Activated naive CD8-positive, alpha-beta T cell treated with anti-CD3 and anti-CD28 coated beads, Interleukin-2, amount 10 ng/mL, durations not matched to agents 7 days and 5 days (primary cell): ENCODE measurements at places on chromosomes 16 and 17.

- peak overlapping the region; percentile 67 for H3K4me3 ChIP-seq
Observed at GRCh38 chr17:39781031-39781860, 43.5 kb downstream of the GRB7 start.

GRCh38 chr17:385178-385835 lies 32.7 kb upstream of the RPH3AL start:
- H3K27me3 ChIP-seq, result peaks cover 37% of the 10 kb centered on the region
- DNase-seq, result peak; percentile 50
- peaks cover 2% of the 10 kb centered on the region for H3K36me3 ChIP-seq
- peaks cover 7% of the 10 kb centered on the region for H3K4me1 ChIP-seq
- H3K27ac ChIP-seq, result no peak overlapping the region
- peak overlapping the region; percentile 64 for H3K4me3 ChIP-seq

- H3K4me1 ChIP-seq, result no peaks in the 10 kb centered on the region
- H3K27me3 ChIP-seq, result no peaks in the 10 kb centered on the region
- no peaks in the 10 kb centered on the region for H3K36me3 ChIP-seq
- no peak overlapping the region for H3K4me3 ChIP-seq
- no peak overlapping the region for H3K27ac ChIP-seq
Observed at GRCh38 chr17:79463421-79464317, 147.2 kb downstream of the RBFOX3 start.

- peaks cover 71% of the 10 kb centered on the region for H3K27me3 ChIP-seq
- no peaks in the 10 kb centered on the region for H3K36me3 ChIP-seq
- DNase-seq, result peak; percentile 58
- H3K27ac ChIP-seq, result peak within 1 kb of the TSS; percentile 5
- H3K4me3 ChIP-seq, result peak within 1 kb of the TSS; percentile 78
Observed at GRCh38 chr17:44829523-44830358, at the start of gene GJC1. TSS of gene GJC1 (minus strand) at chr17:44830287. CDS start at chr17:44805817, 24,470 bp downstream.
